ENCODE measurements at places on chromosomes 7 and 10.

DNA sequence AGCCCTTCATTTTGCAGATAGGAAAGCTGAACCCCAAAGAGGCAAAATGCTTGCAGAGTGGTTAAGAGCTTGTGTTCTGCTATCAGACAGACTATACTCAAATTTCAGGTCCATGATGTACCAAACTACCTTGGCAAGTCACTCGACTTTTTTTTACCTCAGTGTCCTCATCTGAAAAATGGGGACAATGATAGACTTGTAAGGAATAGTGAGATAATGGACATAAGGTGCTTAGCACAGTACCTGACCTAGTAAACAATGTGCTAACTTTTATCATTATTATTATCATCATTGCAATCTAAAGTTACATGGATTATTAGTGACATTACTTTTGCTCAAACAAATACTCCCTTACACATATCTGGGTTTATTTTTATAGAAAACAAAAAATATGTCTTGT, 79.4 kb upstream of the ARID5B start:
- DNase-seq, result no peak

- DNase-seq, result no peak
Measured at GRCh38 chr10:89591796-89592271, 53.2 kb downstream of the PANK1 start.

DNA sequence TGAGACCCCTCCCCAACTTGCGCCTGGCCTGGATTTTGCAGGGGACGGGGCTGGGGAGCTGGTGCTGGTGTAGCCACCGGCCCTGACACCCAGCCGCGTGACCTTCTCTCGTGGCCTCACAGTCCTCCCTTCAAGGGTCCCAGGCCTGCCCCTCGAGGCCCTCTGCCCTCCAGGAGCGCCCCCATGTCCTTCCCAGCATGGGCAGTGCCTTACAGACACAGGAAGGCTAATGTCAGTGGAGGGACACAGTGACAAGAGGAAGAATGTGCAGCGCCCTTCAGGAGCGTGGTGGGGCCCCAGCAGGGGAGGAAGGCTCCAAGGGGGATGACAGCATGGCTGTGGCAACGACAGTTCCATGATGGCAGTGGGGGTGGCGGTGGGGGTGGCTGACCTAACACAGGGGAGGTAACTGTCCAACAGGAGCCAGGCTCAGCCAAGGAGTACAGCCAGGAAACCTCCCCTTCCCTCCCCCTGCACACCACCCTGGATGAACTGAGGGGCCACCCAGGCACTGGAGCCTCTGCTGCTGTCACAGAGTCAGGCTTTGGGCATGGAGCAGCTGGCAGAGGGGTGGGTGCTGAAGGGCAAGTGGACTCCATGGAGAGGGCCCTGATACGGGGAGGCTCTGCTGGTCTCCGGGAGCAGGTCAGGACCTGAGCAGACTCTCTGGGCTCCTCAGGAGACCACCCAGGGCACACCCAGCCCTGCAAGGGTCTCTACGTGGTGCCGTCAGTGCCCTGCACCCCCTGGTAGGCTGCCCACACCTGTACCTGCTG, 76.0 kb upstream of the RET start:
- DNase-seq, result no peak

GRCh38 chr7:128836729-128837348, 6.6 kb downstream of the FLNC start:
- no peak for DNase-seq

- no peak for DNase-seq
Measured at GRCh38 chr7:75635036-75635435, 103.7 kb downstream of the HIP1 start.

GRCh38 chr10:128180843-128181242, 54.6 kb upstream of the MKI67 start:
- peak; percentile 93 for DNase-seq
